Stimulated activated CD8-positive, alpha-beta memory T cell treated with anti-CD3 and anti-CD28 coated beads, Interleukin-4, amount 100 ng/mL, for 1 hour (primary cell): ENCODE measurements at places on chromosomes 7 and 10.

DNA sequence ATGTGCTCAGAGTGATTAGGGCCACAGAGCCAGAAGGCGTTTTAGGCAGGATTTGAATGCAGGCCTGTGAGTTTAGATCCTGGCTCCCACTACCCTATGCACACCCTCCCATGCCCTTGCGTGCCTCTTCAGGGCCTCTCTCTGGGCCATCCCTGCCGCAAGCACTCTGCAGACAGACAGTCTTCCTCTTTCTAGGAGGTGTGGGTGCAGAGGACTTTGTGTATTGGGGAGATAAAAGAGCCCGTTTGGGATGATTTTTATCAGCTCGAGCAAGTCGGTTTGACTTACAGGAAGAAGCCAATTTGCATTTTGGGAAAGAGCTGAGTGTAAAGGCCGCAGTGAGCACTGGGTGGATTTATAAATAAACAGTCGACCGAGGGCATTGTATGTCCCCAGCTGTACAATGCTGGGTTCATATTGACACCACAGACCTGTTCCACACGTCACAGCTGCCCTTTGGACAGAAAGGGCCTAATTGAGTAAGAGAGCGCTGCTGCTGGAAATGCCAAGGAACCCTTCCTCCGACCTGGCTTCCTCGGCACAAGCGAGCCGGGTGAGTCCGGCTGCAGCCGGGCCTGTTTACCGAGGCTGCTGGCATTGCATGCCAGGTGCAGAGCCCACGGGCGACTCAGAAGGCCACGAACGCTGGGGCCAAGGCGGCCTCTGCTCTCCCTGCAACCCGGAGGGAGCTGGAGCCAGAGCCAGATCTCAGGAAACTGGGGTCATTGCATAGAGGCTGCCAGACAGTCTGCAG, 25.1 kb downstream of the ZMIZ1 start:
- DNase-seq, result no peak

DNA sequence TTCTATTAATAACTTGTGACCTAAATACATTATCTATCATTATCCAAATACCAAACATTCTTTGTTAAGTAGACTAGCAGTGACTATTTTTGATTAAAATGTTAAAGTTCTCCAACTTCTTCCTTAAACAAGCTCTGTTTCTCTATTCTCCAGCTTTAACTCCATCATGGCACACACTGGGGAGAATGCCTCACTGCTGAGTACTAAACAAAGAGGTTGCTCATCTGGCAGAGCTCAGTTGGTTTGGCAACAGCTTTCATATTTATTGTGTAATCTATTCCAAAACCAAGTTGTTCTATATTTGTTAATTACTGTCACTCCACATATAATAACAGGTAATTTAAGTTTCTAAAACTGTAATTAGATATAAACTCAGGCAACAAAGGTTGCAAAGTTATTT, 89.6 kb downstream of the USP6NL start:
- DNase-seq, result no peak

DNA sequence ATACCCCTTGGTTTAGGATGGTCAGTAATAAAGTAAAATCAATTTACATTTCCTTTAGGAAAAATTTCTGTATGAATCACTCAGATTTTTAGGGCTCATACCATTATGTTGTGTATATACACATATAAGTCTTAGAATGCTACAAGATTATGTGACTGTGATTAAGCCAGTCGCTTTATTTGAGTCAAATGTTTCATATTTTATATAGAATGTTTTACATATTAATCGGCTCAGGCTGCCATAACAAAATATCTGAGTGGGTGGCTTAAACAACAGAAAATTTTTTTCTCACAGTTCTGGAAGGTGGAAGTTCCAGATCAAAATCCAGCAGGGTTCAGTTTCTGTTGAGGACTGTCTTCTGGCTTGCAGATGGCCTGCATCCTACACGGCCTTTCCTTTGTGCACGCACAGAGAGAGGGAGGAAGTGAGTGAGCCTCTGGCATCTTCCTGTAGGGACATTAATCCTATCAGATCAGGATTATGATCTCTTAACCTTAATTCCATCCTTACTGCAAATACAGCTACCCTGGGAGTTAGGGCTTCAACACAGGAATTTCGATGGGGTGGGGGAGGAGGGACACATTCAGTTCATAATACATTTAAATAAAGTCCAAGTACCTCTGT, 198.0 kb downstream of the PHF14 start:
- DNase-seq, result no peak

DNA sequence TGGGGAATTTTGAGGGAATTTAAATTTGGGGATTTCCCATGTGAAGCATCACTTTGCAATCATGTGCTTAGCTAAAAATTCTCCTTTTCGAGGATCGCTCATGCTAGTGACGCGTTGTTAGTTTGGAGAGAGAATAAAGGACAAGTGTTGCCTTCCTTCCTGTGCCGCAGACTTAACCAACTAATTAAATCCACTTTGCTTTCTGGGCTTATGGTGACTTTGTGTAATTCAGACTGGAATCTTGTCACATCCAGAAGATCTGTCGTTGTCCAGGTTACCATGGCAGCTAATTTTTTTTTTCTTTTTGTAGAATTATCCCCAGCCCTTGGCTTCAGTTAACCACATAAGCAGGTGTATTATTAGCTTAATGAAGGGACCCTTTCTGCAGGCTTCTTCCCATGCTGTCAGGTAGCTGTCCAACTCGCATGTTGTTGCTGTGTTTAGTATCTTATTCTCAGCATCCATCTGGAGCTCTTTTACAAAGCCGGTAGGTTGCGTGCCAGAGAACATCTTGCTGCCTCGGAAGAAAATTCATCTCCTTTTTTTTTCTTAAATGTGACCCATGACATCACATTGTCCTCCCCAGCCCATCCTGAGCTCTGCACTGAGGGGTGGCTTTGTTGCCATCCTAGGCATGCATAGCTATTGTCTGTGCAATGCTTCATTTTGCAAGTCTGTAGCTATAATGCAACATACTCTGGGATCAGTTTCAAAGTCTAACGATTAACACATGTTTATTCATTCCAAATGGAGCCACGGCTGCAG, 47.2 kb upstream of the NRP1 start:
- DNase-seq, result no peak

DNA sequence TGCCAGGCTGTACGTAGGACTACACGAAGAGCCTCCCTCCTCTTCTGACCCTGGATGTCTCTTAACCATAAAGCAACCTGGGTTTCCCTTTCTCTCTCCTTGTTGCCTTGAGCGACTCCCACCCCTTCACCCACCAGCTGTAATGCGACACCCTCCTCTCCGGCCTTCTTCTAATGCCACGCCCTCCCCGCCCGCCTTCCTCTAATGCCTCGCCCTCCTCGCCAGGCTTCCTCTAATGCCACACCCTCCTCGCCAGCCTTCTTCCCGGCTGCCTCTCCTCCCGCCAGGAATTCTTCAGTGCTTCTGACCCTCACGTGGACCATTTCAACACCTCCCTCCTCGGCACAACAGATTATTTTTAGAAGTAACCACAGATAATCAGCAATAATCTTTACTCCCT, 348.5 kb upstream of the SHH start:
- no peak for DNase-seq

DNA sequence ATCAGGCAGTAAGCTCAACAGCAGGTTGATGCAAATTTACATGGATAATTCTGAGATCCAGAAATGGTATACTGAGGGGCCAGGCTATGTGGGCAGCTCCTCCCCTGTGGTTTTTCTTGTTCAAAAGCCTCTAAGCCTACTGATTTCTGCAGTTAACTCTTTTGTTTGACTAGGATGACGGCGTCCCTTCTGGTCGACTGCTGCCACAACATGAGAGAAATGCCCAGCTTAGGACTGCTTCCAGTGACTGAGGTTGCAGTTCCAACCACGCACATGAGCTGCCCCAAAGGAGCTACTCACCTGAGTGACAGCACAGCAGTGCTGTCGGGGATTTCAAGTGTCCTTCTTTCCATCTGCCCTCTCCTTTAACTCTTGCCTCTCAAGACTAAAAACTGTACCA, 973.0 kb upstream of the GHITM start:
- no peak for DNase-seq

- no peak for DNase-seq
These were observed 89.3 kb downstream of the MKI67 start for GRCh38 chr10:128036746-128037543.

DNA sequence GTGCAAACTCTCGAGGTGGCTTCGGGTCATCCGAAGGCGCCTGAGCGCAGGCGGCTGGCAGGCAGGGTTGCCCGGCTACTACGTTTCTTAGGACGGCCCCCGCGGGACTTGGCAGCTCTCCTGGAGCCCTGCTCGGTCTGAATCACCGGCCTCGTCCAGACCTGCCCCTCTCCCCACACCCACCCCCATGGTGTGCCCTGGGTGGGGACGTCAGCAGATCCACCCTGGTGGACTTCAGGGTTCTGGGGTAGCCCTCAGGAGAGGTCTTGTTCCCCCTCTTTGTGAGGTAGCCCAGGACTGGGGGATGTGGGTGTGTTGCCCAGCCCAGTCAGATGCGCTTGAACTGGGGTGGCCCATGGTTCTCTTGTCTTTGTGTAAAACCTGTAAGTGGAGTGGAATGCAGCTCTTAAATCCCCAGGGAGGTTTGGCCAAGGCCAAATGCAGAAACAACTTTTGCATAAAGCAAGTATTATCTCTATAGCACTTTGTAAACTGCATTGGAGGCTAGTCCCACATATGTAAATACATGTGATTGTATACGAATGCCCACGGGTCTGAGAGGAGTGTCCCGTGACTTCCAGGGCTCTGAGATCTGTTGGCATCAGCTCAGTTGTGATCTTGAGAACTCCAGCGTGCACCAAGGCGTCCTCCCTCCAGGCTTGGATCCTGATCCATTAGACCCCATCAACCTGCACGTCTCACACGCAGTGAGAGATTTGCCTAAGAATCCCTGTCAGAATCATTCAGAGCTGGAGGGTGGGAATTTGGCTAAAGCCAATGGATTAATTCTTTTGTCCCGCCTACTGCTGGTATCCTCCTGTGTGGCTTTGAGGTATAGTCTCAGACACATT, 1.8 kb downstream of the PFKFB3 start:
- no peak for DNase-seq

DNA sequence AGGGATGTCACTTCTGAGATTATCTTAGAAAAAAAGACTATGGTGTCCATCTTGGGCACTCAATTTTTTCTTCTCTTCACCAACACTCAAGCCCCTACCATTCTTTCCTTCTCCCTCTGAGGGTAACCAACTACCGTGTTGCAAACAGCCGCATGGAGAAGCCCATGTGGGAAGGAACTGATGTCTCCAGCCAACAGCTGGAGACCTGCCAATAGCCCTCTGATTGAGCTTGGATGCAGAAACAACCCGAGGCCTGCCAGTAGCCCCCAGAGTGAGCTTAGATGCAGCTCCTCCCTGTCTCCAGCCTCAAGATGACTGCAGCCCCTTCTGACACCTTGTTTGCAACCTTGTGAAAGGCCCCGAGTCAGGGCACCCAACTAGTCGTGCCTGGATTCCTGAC, 36.4 kb upstream of the CHCHD3 start:
- no peak for DNase-seq

GRCh38 chr10:81019029-81019890, 481.6 kb downstream of the SH2D4B start:
- no peak for DNase-seq

- no peak for DNase-seq
These were observed 102.3 kb upstream of the BTBD16 start for GRCh38 chr10:122168598-122169394.

DNA sequence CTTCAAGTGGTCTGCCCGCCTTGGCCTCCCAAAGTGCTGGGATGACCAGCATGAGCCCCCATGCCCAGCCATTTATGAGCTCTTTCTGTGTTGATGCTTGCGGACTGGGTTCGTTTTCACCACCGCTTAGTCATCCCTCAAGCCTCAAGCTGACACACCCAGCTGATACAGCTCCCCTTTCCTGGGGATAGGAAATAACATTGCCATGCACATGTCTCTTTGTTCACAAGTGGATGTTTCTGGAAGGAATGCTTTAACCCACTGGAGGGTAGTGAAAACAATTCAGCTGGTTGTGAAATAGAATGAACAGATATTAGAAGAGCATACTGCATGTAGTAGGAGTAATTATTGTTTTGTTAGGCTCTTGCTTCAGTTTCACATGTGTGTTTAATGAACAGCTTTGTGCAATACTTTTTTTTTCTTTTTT, 8.5 kb upstream of the METTL27 start:
- no peak for DNase-seq

- DNase-seq, result no peak
These were observed 521.7 kb downstream of the ADRA2A start for GRCh38 chr10:111598433-111599059.

GRCh38 chr10:13765641-13766341, 179.0 kb downstream of the PRPF18 start:
- DNase-seq, result no peak
